Stomach (tissue), 19 donors: ENCODE measurements at places on chromosomes 3 and 15. TPM values are rescaled to one million over a fixed set of nuclear protein-coding genes. Genes with fewer than 3 reads are reported as not detected.

DNA sequence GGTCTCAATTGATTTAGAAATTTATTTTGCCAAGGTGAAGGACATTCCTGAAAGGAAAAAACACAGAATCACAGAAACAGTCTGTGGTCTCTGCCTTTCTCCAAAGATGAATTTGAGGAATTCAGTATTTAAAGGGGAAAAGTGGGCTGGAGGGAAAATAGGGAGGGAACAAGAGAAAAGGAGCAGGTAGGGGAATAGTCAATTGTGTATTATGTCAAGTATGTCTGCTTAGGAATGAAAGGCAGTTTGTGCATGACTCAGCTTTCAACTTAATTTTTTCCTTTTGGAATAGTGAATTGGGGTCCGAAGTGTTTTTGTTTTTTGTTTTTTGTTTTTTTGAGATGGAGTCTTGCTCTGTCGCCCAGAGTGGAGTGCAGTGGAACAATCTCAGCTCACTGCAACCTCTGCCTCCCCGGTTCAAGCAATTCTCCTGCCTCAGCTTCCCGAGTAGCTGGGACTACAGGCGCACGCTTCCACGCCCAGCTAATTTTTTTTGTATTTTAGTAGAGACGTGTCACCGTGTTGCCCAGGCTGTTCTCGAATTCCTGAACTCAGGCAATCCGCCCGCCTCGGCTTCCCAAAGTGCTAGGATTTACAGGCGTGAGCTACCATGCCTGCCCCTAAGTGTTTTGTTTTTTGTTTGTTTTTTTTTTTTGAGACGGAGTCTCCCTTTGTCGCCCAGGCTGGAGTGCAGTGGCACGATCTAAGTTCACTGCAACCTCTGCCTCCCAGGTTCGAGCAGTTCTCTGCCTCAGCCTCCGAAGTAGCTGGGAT is 74.1 kb upstream of the MAP4 start:
- H3K27ac ChIP-seq = no peak overlapping the region
- no peak overlapping the region for H3K4me3 ChIP-seq
- DNase-seq = no peak
- H3K36me3 ChIP-seq = no peaks in the 10 kb centered on the region
- peaks cover 30% of the 10 kb centered on the region for H3K4me1 ChIP-seq

- H3K36me3 ChIP-seq = no peaks in the 10 kb centered on the region
- no peak overlapping the region for H3K4me3 ChIP-seq
- no peaks in the 10 kb centered on the region for H3K4me1 ChIP-seq
- DNase-seq = no peak
- H3K27ac ChIP-seq = no peak overlapping the region
- H3K27me3 ChIP-seq = no peaks in the 10 kb centered on the region
Measured at GRCh38 chr3:192991356-192991755, 73.7 kb upstream of the MB21D2 start.

DNA sequence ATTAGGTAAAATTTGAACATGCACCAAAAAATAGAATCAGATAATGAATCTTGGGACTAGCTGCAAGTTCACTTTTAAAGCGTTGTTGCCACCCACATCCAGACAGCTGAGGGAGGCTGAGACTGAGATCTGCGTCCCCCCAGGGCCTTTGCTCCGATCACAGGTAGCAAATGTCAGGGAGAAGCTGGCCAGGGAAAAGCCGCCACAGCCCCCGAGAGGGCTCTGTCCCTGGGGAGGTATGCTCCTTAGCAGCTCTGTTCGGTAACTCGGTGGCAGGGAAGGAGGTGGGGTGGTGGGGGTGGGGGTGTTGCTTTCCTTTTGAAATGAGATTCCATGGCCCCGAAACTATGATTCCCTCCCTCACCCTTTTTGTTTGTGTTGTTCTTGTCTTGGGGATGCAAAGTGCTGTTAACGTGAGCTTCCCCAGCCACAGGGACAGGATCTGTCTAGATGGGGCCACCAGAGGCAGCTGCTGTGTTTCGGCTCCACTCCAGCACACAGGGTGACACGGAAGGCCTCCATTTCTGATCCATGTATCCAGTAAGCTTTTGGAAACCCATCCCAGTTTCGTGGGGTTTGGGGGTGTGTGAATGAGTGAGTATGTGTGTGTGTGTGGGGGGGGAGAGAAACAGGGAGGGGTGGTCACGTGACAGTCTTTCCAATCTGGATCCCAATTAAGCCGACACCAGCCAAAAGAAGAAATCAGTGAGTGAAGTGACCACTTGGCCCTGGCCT is 1.1 kb upstream of the MINAR1 start:
- peak overlapping the region; percentile 41 for H3K4me3 ChIP-seq
- H3K27me3 ChIP-seq = peaks cover 96% of the 10 kb centered on the region
- no peaks in the 10 kb centered on the region for H3K36me3 ChIP-seq
- DNase-seq = no peak
- no peak overlapping the region for H3K27ac ChIP-seq

- no peak overlapping the region for H3K27ac ChIP-seq
- H3K27me3 ChIP-seq = peaks cover 4% of the 10 kb centered on the region
- DNase-seq = no peak
- H3K36me3 ChIP-seq = peaks cover 5% of the 10 kb centered on the region
Measured at GRCh38 chr15:45105586-45105985, 8.4 kb downstream of the DUOX2 start.

- no peak overlapping the region for H3K4me3 ChIP-seq
- H3K27ac ChIP-seq = no peak overlapping the region
- no peaks in the 10 kb centered on the region for H3K36me3 ChIP-seq
- no peaks in the 10 kb centered on the region for H3K27me3 ChIP-seq
- no peak for DNase-seq
- H3K4me1 ChIP-seq = no peaks in the 10 kb centered on the region
Measured at GRCh38 chr3:150519026-150519425, 27.3 kb downstream of the SERP1 start.

DNA sequence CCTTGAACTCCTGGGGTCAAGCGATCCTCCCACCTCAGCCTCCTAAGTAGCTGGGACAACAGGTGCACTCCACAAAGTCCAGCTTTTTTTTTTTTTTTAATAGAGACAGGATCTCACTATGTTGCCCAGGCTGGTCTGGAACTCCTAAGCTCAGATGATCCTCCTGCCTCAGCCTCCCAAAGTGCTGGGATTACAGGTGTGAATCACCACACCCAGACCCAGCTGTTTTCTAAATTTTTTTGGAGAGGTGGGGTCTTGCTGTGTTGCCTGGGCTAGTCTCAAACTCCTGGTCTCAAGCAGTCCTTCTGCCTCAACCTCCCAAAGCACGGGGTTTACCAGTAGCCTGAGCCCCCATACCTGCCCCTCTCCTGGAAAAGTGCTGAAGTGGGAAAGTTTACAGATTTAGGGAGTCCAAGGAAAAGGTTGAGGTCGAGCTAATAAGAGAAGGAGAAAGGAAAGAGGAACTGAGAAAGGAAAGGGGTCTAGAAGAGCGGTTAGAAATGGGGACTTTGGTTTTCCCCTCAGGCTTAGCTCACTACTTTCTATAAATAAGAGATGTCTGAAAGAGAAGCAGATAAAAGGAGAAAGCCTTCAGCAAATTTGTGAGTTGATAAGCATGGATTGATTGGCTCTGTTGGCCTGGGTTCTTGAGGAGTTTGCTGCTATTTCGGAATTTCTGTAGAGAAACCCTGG is 23.6 kb downstream of the UBE2E1 start:
- no peaks in the 10 kb centered on the region for H3K36me3 ChIP-seq
- DNase-seq = no peak
- peaks cover 62% of the 10 kb centered on the region for H3K4me1 ChIP-seq
- H3K4me3 ChIP-seq = no peak overlapping the region
- H3K27ac ChIP-seq = no peak overlapping the region

DNA sequence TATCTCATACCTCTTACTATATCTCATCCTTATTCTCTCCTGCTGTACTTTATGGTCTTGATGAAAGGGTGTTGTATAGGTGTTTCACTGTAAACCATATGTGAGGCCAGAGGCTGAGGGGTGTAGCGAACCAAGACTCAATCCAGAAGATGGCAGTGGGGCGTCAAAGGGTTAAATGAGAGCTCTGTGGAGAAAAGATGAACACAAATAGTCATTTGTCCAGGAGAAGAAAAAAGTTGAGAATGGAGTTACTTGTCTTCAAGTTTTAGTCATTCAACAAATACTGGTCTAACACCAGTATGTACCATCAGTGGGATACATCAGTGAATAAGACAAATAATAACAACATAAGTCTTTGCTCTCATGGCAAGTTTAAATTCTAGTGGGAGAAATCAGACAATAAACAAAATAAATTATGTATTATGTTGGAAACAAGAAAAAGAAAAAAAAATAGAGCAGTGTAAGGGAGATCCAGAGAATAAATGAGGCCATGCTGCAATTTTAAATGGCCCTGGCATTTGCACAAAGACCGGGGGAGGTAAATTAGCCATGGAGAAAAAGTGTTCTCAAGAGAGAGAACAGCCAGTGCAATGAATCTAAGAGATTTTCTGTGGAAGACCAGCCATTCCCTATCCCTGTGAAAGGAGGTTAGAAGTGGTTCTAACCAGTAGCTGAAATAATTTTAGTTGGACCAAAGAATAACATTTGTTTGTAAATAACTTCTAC is 77.0 kb upstream of the UMPS start:
- no peak for DNase-seq
- peaks cover 29% of the 10 kb centered on the region for H3K36me3 ChIP-seq
- no peak overlapping the region for H3K4me3 ChIP-seq
- no peaks in the 10 kb centered on the region for H3K4me1 ChIP-seq
- H3K27ac ChIP-seq = no peak overlapping the region
- H3K27me3 ChIP-seq = no peaks in the 10 kb centered on the region

DNA sequence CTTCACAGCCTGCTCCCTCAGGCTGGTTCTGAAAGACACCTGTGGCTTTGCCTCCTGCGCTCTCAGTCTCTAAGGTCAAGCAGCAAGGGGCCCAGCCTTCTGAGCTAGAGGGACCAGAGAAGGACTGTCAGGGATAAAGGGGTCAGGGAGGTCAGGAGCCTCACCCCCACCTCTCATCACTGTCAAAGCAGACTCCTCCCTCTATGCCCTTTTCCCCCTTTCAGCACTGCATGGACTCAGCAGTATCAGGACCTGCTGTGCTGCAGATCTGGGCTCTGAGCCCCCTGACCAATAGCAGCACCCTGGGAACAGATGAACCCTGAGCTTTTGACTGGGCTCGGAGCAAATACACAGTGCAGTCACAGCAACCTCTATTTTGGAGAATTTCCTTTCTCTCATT is 3.2 kb upstream of the BMF start:
- H3K27me3 ChIP-seq = no peaks in the 10 kb centered on the region
- H3K27ac ChIP-seq = no peak overlapping the region
- no peaks in the 10 kb centered on the region for H3K36me3 ChIP-seq
- peaks cover 22% of the 10 kb centered on the region for H3K4me1 ChIP-seq
- no peak for DNase-seq

DNA sequence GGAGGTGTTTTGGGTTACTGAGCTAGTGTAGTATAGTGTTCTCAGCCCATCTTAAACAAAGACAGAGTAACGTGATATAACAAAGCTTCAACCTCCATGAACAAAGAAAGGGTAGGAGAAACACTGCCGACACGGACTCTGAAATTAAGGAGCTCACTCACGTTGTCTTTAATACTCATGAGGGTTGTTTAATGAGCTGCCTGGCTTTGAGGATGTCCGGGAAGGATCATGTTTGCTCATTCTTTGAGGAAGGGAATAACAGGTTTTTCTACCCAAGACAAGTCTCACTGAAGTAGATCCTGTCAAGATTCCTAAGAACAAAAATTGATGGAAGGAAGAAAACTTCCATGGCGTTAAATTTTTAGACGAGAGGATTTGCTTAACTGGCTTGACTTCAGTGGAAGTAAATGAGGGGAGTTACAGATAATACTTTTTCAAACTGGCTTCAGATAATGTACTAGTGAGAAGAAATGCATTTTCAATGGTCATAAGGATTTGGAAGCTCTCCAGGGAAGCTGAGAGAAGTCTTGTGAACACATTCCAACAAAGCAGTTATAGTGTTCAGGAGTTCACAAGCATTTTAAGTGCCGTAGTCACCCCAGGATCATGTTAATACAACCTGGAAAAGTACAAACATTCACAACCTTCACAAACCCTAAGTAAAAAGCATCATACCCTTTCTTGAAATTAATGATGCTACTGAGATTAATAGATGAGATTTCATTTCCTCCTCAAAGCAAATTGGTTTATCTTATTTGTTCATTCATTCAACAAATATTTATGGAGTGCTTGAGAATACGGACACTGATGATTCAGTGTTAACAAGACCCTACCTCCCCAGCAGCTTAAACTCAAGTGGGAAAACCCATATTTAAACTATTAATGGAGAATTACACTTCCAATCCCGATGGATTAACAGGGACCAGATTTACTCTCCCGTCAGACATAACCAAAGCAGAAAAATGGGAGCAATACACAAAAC is 101.5 kb downstream of the SHQ1 start:
- DNase-seq = peak; percentile 43
- H3K36me3 ChIP-seq = no peaks in the 10 kb centered on the region
- H3K27me3 ChIP-seq = no peaks in the 10 kb centered on the region
- peaks cover 12% of the 10 kb centered on the region for H3K4me1 ChIP-seq
- H3K27ac ChIP-seq = no peak overlapping the region
- H3K4me3 ChIP-seq = no peak overlapping the region

- H3K27ac ChIP-seq = peak overlapping the region; percentile 51
- H3K4me3 ChIP-seq = peak overlapping the region; percentile 10
- DNase-seq = peak; percentile 32
Measured at GRCh38 chr3:110165370-110165743, 828.0 kb upstream of the DPPA4 start.

DNA sequence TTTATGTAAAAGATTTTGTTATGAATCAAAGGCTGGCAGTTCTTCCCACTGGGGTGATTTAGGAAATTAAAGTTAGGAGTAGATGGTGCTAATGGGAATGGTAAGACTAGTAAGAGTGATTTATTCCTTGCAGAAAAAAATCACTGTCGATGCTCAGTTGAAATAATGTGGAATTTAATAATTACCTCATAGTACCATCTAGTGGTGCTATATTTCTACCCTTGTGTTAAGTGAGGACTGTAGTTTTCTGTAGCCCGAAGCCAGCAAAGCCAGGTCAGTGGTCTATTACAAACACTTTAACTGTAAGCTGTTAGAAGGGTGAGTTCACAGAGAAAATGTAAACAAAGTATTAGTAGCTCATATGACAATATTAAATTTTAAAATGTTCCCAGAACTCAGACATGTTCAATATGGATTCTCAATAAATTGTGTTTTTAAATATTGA is 39.5 kb upstream of the GOLGA8J start:
- H3K27me3 ChIP-seq = no peaks in the 10 kb centered on the region
- H3K36me3 ChIP-seq = no peaks in the 10 kb centered on the region
- DNase-seq = no peak
- no peak overlapping the region for H3K4me3 ChIP-seq

DNA sequence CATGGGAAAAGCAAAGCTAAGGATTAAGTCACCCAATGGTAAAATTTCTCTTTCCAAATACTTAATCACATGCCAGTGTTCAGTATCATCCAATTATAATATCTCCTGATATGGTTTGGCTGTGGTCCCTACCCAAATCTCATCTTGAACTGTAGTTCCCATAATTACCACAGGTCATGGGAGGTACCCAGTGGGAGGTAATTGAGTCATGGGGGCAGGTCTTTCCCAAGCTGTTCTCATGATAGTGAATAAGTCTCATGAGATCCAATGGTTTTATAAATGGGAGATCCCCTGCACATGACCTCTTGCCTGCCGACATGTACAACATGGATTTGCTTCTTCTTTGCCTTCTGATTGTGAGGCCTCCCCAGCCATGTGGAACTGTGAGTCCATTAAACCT is 26.1 kb upstream of the NMB start:
- DNase-seq = no peak
- H3K27ac ChIP-seq = no peak overlapping the region
- peaks cover 75% of the 10 kb centered on the region for H3K36me3 ChIP-seq
- H3K4me1 ChIP-seq = no peaks in the 10 kb centered on the region
- no peak overlapping the region for H3K4me3 ChIP-seq

GRCh38 chr3:141275032-141275422 is 43.4 kb downstream of the PXYLP1 start:
- no peak overlapping the region for H3K27ac ChIP-seq
- no peak for DNase-seq
- peaks cover 4% of the 10 kb centered on the region for H3K36me3 ChIP-seq
- H3K27me3 ChIP-seq = no peaks in the 10 kb centered on the region

FBXO45 gene
- total RNA-seq = 3.5 TPM

GOLGA6L4 gene
- not detected for total RNA-seq

FES gene
- 25.5 TPM for total RNA-seq

EPHB3 gene
- 31.6 TPM for total RNA-seq
